ENCODE measurements at places on chromosomes 7 and 10.

GRCh38 chr7:28142650-28143049 is 37.9 kb downstream of the JAZF1 start:
- no peak for DNase-seq

- DNase-seq: no peak
Observed at GRCh38 chr7:1042492-1042833, 1.9 kb upstream of the GPR146 start.

GRCh38 chr7:2106924-2107323 is 125.8 kb downstream of the MAD1L1 start:
- DNase-seq: peak; percentile 64

GRCh38 chr10:59279991-59280505 is 82.3 kb downstream of the FAM13C start:
- DNase-seq: no peak

GRCh38 chr7:12397671-12398070 is 6.0 kb downstream of the VWDE start:
- no peak for DNase-seq

DNA sequence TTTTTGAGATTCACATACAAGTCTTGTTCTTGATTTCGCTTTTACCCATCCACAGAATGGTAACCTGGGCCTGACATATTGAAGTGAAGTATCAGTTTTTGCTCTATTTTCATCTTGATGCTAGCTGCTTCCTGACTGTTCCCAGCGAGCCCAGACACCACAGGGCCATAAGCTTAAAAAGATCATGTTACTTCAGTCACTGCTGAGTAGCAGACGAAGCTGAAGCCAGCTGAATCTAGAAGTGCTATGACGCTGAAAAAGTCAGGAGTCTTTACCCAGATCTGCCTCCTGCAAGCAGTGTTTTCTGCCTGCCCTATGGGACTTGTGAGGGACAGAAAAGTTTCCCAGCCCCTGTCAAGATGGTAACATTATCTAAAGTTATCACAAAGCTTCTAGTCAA is 2.7 kb upstream of the PRXL2A start:
- DNase-seq: no peak

DNA sequence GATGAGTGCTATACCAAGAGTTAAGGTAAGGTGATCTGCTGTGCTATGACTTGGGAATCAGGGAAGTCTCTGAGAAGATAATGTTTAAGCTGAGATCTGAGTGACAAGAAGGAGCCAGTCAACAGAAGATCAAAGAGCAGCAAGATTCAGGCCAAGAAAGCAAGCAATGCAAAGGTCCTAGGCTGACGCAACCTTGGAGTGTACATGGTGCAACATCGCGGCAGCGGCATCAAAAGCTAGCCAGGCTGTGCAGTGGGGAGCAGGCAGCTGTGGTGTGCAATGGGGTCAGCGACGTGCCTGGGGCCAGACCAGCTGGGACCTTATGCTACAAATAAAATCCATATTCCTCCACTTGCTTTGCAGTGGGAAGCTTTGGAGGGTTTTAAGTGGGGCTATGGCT is 324.1 kb downstream of the LRMDA start:
- no peak for DNase-seq

GRCh38 chr10:95655571-95656290 is 780 bp downstream of the ALDH18A1 start:
- DNase-seq: no peak

DNA sequence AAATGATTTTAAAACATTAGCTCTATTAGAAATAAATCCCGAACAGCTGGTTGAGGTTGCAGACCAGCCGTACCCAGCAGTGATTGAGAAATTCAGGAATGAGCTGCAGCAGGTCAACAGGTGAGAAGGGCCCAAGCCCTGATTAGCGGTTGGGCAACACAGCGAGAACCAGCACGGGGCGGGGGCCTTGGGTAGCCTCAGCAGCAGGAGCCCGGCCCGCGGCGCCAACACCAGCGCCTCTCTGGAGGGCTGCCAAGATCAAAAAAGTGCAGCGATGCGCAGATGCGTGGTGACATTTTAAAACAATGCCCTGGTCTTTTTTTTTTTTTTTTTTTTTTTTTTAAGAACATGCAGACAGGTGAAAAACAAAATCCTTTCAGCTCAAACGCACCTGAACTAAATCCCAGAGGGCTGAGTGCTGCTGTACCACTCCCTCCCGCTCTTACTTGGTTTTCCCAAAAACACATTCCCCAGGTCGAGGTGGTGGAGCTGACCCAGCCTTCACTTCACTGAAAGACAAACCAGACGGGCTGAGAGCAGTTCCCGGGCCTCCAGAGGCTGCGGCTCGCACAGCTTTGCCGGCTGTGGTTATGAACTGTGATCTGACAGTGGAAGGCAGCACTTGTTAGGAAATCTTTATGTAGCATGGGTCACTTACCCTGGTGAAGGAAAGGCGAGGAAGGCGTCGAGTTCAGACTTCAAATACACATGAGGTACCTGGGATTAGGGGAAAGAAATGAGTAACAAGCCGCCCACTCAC is 579.4 kb downstream of the SDK1 start:
- DNase-seq: no peak

DNA sequence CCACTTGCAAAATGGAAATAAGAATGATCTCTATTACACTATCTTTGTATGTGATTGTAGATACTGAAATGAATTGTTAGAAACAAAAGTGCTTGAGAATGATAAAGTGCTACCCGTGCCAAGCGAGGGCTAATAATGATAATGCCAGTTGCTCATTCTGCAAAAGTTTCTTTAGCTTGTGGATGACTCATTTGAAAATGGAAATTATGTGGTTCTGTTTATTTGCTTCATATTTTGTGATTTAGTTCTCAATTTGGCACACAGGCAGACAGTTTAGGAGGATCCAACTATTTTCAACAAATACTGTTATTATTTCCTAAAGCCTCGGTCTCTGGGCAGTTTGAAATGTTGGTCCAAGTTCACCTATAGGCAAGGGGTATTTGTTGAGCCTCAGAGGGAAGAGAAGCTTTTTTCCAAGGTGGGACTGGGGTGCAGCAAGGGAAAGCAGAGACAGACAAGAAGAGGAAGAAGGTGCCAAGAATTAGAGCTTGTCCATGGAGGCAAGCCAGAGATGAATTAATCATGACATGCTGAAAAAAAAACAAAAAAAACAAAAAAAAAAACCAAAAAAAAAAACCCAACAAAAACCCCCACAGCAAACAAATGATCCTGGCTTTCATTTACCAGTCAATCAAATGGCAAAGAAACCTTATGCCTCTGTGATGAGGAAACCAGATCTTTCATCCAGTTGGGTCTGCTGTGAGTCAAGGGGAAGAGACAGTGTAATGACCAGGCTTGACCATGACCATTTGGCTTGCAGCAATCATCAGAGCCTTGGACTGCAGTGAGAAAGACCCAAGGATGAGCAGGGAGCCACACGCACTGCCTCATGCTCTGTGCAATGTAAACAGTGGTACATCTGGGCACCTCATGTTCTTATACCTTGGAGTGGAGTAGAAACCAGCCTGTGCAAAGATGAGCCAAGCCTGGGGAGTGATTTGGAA is 285.0 kb upstream of the HABP2 start:
- DNase-seq: no peak

- DNase-seq: no peak
Observed at GRCh38 chr10:33334153-33334804, at the start of gene NRP1. NRP1 (minus strand) TSS chr10:33334667; CDS start chr10:33334382, 285 bp downstream.

- DNase-seq: no peak
Observed at GRCh38 chr10:29317423-29318021, 28.7 kb downstream of the LYZL1 start.

GRCh38 chr10:129531195-129531968 is 64.3 kb downstream of the MGMT start:
- no peak for DNase-seq

- DNase-seq: no peak
Observed at GRCh38 chr7:127150543-127150942, 102.2 kb downstream of the GRM8 start.

DNA sequence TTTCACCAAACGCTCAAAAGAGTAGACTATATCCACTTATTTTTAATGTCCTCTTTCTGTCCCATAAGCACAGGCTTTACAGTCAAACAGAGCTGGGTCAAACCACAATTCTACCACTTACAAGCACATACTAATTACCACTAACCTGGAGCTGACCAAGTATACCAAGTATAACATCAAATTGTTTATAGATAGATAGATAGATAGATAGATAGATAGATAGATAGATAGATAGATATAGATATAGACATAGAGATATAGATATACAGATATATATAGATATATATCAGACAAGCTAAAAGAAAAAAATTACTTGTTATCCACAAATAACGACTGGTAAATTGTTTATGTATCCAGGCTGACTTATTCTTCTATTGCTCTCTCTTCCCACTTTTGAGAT is 52.5 kb upstream of the SPOCK2 start:
- DNase-seq: no peak

DNA sequence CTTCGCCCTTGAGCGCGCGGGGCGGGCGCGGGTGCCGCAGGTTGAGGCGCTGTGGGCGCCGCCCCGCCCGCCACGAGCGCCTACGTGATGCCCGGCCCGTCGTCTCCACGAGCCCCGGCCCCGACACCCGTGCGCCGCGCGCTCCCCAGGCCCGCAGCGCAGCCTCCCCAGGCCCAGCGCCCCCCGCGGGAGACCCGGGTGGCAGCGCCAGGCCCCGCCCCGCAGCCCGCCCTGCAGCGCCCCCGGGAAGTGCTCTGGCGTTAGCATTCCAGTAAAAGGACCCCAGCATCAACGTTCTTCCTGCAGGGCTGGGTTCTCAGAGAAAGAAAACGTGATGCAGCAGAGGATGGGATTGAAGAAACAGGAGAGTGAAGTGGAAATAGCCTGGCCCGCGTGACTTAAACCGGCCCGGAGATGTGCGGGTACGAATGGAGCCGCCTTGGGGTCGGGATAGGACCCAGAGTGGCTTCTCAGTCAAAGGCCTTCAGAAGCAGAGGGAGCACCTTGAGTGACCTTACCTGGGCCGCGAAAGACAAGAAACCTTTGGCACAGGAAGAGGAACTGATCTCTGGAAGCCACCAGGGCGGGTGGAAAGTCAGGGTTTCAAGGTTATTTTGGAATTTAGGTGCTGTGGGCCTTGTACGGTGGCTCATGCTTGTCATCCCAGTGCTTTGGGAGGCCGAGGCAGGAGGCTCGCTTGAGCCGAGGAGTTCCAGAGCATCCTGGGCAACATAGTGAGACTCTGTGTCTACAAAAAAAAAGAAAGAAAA is 1.8 kb downstream of the PFKP start:
- no peak for DNase-seq

- no peak for DNase-seq
Observed at GRCh38 chr10:65284495-65285041, 1641.3 kb upstream of the LRRTM3 start.

GRCh38 chr7:151081170-151082101 is 827 bp upstream of the FASTK start:
- no peak for DNase-seq

DNA sequence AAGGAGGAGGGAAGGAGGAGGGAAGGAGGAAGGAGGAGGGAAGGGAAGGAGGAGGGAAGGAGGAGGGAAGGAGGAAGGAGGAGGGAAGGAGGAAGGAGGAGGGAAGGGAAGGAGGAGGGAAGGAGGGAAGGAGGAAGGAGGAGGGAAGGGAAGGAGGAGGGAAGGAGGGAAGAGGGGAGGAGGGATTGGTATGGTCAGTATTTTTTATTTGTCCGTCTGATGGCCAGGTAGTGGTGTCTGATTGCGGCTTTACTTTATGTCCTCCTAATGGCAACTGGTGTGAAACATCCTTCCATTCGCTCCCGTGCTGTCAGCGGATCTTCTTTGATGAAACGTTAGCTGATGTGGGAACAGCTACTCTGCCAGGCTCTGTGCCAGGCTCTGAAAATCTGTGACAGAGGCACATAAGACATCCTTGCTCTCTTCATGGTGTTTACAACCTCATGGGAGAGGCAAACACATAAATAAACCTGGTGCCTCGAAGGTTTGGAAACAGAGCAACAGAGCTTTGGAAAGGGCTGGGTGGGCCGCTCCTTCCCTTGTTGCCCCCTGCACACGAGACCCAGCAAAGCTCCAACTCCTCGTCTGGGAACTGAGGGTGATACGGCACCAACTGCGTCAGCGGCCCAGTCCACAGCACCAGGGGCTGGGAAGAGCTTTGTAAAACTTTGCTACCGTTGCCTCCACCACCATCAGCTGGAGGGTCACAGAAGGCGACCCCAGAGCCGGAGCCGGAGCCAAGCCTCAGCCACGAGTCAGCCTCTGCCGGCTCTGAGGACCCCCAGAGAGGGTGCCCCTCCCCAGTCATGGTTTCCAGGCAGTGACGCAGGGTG is 40.3 kb downstream of the PDGFA start:
- no peak for DNase-seq

DNA sequence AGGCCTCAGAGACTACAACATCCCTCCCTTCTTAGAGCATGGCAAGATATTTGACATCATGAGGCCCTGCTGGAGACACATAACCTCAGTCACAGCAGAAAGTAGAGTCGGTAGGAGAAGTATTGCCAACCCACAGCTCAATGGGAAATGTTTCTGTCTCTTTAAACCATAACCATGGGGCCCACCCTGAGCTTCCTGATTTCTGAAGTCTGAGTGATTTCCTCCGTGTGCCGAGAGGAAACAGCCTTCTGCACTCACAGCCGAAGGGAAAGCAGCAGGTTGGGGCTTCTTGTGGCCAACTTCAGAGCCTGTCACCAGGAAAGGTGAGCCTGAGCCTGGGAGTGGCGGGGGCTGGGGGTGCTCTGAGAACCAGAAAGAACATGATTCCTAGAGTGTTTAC is at the start of gene GIMAP1:
GIMAP1 (plus strand) TSS at position 246 of the 400 bp plus-strand sequence. CDS start 2,435 bp downstream, outside the sequence.
- no peak for DNase-seq

DNA sequence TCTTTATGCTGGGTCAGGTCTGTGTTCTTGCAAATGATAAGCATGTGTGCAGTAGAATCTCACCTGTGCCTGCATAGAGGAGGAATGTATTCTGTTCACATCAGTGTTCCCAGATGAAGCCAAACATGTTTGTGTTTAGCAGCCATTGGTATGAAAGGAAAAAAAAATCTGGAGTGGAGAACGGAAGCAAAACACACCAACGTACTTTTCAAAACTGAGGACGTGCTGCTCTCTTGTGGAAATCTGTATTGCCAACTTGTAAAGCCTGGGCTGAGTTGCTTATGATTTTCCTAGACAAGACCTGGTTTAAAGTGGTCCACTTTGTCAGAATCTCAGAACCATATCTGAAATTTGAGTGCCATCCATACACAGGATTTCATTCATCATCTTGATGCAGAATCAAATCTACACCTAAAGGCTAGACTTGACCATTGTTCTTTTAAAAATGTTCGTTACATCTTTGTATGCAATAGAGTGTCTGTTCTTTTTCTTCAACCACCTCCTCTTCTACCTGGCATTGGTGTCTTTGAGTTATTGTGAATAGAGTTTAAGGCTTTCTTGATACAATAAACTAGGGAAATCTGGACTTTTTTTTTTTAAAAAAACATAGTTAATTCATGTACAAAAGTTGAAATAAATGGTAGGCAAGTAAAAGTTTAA is 367.7 kb downstream of the PHF14 start:
- no peak for DNase-seq

- no peak for DNase-seq
Observed at GRCh38 chr10:119703903-119704508, 21.8 kb upstream of the INPP5F start.

DNA sequence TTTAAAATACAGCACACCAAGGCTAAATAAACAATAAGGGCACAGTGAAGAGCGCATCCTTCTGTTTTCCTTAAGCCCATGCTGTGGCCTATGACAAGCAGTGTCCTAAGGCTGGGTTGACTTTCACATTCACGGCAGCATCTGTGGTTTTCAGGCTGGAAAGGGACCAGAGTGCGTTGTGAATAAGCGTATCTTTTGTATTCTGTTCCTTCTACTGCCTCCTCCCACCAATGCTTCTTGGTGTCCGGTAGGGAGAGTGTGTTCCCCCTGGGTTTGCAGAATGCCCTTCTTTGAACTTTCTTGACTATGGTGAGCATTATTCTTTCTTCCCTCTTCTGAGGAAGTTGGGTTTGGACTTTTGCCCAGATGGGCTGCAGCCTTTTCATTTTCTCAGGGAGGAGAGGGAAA is 73.6 kb downstream of the ABCA13 start:
- DNase-seq: no peak
